Calu3 (cell line): ENCODE measurements at places on chromosomes 16 and 17.
A peak's percentile ranks its signal among the peaks of the same experiment; 100 is the strongest.

GRCh38 chr17:63967953-63968352 is 4.8 kb downstream of the SCN4A start:
- H3K27ac ChIP-seq, result no peak overlapping the region
- no peak overlapping the region for H3K4me3 ChIP-seq
- H3K4me1 ChIP-seq, result no peaks in the 10 kb centered on the region
- H3K27me3 ChIP-seq, result peaks cover 19% of the 10 kb centered on the region
- H3K36me3 ChIP-seq, result no peaks in the 10 kb centered on the region

DNA sequence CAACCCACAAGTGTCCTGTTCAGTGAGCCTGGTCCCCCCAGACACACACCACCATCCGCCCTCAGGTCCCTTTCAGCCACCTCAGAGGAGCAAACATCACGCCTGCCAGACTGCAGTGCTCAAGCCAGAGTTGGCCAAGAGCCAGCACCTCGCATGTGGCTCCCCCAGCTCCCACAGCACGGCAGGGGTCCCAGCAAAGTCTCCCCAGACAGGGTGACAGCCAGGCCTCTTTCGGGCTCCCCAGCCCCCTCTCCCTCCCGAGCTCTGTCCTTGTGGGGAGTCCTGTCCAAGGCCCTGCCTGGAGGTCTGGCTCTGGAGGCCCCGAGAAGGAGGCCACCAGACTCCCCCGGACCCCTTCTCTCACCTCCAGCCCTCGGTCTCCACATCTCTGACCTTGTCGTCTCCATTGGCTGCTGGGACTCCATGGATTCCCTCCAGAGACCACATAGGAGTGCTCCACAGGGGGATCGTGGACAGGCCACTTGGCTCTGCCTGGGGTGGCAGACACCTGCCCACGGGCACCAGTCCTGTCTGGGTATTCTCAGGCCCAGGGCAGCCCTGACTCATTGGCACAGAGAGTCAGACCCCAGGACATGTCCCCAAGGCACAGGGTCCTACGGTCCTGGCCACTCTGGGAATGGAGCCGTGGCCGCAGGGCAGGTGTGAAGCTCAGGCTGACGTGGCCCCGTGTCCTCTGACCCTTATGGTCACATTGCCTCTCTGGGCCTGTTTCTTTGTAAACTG is 1.8 kb upstream of the MYADML2 start:
- H3K4me1 ChIP-seq, result no peaks in the 10 kb centered on the region
- H3K27me3 ChIP-seq, result peaks cover 23% of the 10 kb centered on the region
- no peak overlapping the region for H3K4me3 ChIP-seq
- no peaks in the 10 kb centered on the region for H3K36me3 ChIP-seq
- no peak overlapping the region for H3K27ac ChIP-seq
- no peak for DNase-seq

GRCh38 chr17:34682305-34682704 is 102.9 kb downstream of the TMEM132E start:
- no peak overlapping the region for H3K4me3 ChIP-seq
- H3K27ac ChIP-seq, result no peak overlapping the region
- peaks cover 11% of the 10 kb centered on the region for H3K27me3 ChIP-seq
- no peak for DNase-seq

DNA sequence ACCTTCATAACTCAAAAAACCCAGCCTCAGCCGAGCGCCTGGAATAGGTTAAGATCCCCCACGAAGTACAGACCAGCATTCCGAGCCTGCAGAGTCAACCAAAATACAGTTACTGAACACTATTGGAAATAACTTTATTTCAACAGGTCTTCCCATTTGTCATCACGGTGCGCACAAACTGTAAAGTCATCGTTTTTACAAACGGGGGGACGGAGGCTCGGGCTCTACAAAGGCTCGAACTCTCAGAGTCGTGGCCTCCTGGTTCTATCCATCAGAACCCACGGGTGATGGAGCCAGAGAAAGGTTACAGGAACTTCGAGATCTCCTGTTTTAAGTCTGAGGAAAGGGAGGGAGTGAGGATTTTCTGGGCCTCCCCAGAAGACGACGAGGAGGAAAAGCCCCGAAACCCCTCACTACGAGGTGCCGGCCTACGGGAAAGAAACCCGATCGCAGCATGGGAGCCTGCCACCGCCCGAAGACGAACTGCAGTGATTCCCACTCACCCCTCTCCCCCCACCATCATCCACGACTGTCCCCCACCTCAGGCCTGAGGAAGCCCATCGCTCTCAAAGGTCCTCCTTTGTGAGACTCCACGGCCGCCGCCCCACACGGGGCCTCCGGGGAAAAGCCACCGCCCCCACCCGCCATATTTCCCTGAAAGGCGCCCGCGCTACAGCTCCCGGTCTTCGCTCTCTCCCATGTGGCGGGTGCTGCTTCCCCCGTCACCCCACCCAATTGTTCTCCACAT is 917 bp downstream of the YWHAE start:
- peak overlapping the region; percentile 100 for H3K27ac ChIP-seq
- peaks cover 12% of the 10 kb centered on the region for H3K4me1 ChIP-seq
- no peak for DNase-seq
- peak overlapping the region; percentile 98 for H3K4me3 ChIP-seq

DNA sequence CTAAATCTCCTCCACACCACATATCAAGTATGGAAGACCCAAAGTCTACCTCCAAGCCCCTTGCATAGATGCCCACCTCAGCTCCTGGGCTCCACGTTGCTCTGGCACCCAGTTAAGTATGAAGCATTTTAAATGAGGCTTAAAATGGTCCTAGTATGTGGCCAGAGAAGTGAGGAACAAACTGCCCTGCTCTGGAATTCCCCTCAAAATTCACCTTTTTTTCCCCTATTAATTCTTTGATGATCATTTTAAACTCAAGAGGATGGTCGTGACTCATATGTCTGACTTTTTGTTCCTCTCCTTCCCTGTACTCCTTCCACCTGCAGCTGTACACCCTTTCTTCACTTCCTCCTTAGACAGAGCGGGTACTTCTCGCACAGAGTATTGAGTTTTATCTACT is 234.5 kb upstream of the MYOCD start:
- DNase-seq, result no peak
- H3K27ac ChIP-seq, result no peak overlapping the region
- no peak overlapping the region for H3K4me3 ChIP-seq
- H3K36me3 ChIP-seq, result no peaks in the 10 kb centered on the region

DNA sequence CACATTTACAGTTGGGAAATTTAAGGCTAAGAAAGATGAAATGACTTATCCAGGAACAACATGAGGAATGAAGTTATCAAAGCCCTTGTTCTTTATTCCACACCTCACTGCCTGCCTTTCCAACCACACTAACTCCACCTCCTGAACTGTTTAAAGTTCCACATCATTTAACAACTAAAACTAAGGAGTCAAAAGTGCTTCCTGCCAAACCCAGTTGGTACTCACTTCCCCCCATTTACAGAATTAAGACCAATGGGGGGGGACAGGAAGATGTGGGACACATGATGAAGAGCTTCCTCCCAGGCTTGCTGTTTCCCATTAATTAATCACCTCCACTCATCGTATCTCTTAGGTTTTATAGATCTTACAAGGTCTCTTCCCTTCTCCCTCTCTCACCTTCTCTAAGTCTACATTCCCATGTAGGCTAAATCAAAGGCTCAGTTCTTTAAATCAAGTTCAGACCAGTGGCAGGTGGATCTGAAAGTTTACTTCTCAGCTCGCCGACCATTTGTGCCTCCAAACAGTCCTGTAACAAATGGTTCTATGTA is 19.2 kb upstream of the TMEM101 start:
- DNase-seq, result no peak
- H3K36me3 ChIP-seq, result peaks cover 74% of the 10 kb centered on the region
- H3K4me3 ChIP-seq, result no peak overlapping the region
- no peaks in the 10 kb centered on the region for H3K4me1 ChIP-seq
- no peak overlapping the region for H3K27ac ChIP-seq

GRCh38 chr17:50480854-50481490 is 2.3 kb downstream of the RSAD1 start:
- H3K27ac ChIP-seq, result no peak overlapping the region
- H3K36me3 ChIP-seq, result peaks cover 40% of the 10 kb centered on the region
- DNase-seq, result no peak
- H3K4me3 ChIP-seq, result no peak overlapping the region
- peaks cover 45% of the 10 kb centered on the region for H3K4me1 ChIP-seq
- no peaks in the 10 kb centered on the region for H3K27me3 ChIP-seq

- peaks cover 10% of the 10 kb centered on the region for H3K27me3 ChIP-seq
- peak overlapping the region; percentile 78 for H3K4me3 ChIP-seq
- peak; percentile 100 for DNase-seq
- H3K27ac ChIP-seq, result peak overlapping the region; percentile 52
Observed at GRCh38 chr17:38557836-38558727, 47.7 kb downstream of the SRCIN1 start.

GRCh38 chr17:5381542-5381941 is 37.9 kb downstream of the NUP88 start:
- no peaks in the 10 kb centered on the region for H3K4me1 ChIP-seq
- peaks cover 47% of the 10 kb centered on the region for H3K36me3 ChIP-seq
- H3K27ac ChIP-seq, result no peak overlapping the region
- DNase-seq, result no peak

GRCh38 chr17:43309505-43310332 is 75.9 kb upstream of the RNU2-1 start:
- H3K4me1 ChIP-seq, result no peaks in the 10 kb centered on the region
- no peak for DNase-seq
- H3K36me3 ChIP-seq, result no peaks in the 10 kb centered on the region
- no peak overlapping the region for H3K27ac ChIP-seq
- H3K4me3 ChIP-seq, result no peak overlapping the region

DNA sequence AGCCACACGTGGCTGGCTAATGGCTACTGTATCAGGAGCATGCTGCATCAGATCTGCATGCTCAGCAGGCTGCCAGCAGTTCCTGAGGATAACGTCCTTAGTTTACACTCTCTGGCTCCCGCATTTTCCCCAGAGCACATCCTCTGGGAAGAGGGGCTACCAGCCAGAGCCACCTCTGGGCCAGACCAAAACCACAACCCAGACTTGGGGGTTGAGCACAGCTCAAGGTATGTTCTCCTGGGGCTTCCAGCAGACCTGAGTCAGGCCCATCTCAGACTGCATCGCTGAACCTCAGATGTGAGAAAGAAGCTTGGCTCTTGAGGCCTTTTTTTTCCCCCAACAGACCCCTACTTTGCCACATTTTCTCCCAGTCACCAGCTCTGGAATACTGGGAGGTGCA is 23.7 kb upstream of the WSCD1 start:
- no peaks in the 10 kb centered on the region for H3K36me3 ChIP-seq
- no peak for DNase-seq
- no peaks in the 10 kb centered on the region for H3K4me1 ChIP-seq

- peaks cover 61% of the 10 kb centered on the region for H3K36me3 ChIP-seq
- no peak overlapping the region for H3K4me3 ChIP-seq
- H3K27me3 ChIP-seq, result no peaks in the 10 kb centered on the region
- H3K4me1 ChIP-seq, result no peaks in the 10 kb centered on the region
- H3K27ac ChIP-seq, result no peak overlapping the region
Observed at GRCh38 chr16:8645831-8646230, 24.3 kb downstream of the METTL22 start.

DNA sequence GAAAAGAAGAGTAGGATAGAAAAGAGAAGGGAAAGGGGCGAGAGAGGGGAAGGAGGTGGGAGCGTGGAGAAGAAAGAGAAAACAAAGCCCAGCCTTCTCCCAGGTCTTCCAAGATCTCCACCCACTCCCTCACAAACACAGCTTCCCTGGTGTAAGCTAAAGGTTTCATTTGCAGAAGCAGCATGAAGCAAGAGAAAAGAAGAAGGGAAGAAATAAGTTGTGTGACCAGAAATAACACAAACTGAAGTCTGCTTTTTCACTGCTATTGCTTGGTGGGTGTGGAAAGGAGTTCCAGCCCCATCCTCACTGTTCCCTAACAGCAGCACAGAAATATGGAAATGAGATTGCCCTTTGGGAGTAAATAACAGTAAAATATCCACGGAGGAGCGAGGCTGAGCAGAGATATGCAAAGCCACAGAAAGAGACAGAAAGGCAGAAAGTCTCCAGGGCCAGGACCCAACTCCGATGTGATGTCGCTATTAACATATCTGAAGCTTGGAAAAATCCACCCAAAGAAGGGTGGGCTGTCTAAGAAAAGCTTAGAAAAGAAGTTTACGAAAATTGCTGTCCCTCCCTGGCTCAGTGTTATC is 10.3 kb upstream of the GAS7 start:
- no peaks in the 10 kb centered on the region for H3K27me3 ChIP-seq
- H3K27ac ChIP-seq, result no peak overlapping the region
- no peak overlapping the region for H3K4me3 ChIP-seq

- H3K27ac ChIP-seq, result no peak overlapping the region
- no peaks in the 10 kb centered on the region for H3K4me1 ChIP-seq
- no peaks in the 10 kb centered on the region for H3K36me3 ChIP-seq
- DNase-seq, result no peak
Observed at GRCh38 chr17:83146347-83146746, 66.9 kb downstream of the METRNL start.

- H3K4me1 ChIP-seq, result no peaks in the 10 kb centered on the region
- peaks cover 69% of the 10 kb centered on the region for H3K27me3 ChIP-seq
- H3K27ac ChIP-seq, result no peak overlapping the region
- no peaks in the 10 kb centered on the region for H3K36me3 ChIP-seq
Observed at GRCh38 chr17:31433091-31433790, 41.8 kb downstream of the RAB11FIP4 start.

- H3K27ac ChIP-seq, result no peak overlapping the region
- peaks cover 11% of the 10 kb centered on the region for H3K4me1 ChIP-seq
- peaks cover 25% of the 10 kb centered on the region for H3K36me3 ChIP-seq
- DNase-seq, result peak; percentile 92
Observed at GRCh38 chr16:117379-118365, 20.8 kb downstream of the NPRL3 start.

GRCh38 chr17:19433727-19434340 is 22.8 kb downstream of the RNF112 start:
- no peak for DNase-seq
- no peaks in the 10 kb centered on the region for H3K4me1 ChIP-seq
- no peaks in the 10 kb centered on the region for H3K27me3 ChIP-seq
- no peaks in the 10 kb centered on the region for H3K36me3 ChIP-seq
- H3K27ac ChIP-seq, result no peak overlapping the region

- H3K27me3 ChIP-seq, result peaks cover 13% of the 10 kb centered on the region
- DNase-seq, result no peak
- H3K4me1 ChIP-seq, result no peaks in the 10 kb centered on the region
- no peak overlapping the region for H3K27ac ChIP-seq
- no peak overlapping the region for H3K4me3 ChIP-seq
Observed at GRCh38 chr16:25228372-25228771, 11.6 kb downstream of the AQP8 start.
